Hepatocyte (in vitro differentiated cells): ENCODE measurements at places on chromosomes 4 and X. TPM values are rescaled to one million over a fixed set of nuclear protein-coding genes. Genes with fewer than 3 reads are reported as not detected.

The KLB gene
- 18.2 and 20.3 TPM in 2 replicates for total RNA-seq

DNA sequence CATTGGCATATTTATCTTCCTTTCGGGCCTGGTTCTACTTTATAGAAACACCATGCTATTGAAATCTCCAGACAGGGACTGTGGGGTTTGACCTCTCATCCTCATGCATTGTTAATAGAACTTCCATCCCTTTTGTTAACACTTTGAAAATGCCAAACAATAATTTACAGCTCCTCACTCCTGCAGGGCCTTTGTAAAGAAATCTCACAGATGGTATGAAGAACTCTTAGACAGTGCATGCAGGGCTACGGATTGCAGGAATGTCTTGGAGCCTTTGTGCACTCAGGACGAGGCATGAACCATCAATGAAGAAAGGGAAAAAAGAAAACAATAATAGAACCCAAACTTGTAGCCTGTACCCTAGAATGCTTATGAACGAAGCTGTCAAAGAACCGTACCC lies 92.8 kb upstream of the TMEM47 start:
- no peak for DNase-seq

DNA sequence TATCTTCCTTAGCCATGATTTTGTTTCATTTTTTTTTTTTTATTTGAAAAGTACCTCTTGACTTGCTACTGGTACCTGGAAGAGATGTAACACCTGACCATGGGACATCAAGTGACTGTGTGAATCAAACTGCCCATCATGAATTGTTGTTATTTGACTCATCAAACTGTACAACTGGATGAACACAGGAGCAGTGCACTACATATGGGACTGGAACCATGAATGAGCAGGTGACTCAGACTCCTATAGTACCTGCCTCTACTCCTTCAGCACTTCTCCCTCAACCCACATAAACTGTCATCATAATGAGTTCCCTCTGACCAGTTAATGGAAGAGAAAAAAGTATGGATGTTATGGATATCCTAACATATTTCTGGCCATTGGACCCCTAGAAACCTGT lies 15.9 kb upstream of the UBE2D3 start:
- DNase-seq = no peak

The BCAP31 gene
- 146 and 227 TPM in 2 replicates for total RNA-seq

The CTBP1 gene
- total RNA-seq = 129 and 169 TPM in 2 replicates

GRCh38 chr4:82256718-82257117 lies 117.1 kb downstream of the HNRNPD start:
- no peak for DNase-seq

GRCh38 chr4:39745920-39746319 lies 48.0 kb downstream of the UBE2K start:
- no peak for DNase-seq

DNA sequence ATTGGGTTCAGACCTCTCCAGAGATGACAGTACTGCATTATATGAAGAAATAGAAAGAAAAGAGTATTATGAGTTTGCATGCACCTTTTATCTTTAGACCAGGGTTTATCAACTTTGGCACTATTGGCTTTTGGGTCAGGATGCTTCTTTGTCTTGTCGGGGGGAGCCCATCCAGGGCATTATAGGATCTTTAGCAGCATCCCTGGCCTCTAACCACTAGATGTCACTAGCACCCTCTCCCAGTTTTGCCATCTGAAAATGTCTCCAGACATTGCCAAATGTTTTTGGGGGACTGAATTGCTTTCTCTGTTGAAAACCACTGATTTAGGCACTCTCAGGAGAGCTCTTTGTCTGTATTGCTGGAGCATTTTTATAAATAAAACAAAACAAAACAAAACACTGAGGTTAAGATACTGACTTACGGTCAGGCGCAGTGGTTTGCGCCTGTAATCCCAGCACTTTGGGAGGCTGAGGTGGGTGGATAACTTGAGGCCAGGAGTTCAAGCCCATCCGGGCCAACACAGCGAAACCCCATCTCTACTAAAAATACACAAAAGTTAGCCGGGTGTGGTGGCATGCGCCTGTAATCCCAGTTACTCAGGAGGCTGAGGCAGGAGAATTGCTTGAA lies 23.6 kb downstream of the CA5B start:
- DNase-seq = peak; percentile 53

DNA sequence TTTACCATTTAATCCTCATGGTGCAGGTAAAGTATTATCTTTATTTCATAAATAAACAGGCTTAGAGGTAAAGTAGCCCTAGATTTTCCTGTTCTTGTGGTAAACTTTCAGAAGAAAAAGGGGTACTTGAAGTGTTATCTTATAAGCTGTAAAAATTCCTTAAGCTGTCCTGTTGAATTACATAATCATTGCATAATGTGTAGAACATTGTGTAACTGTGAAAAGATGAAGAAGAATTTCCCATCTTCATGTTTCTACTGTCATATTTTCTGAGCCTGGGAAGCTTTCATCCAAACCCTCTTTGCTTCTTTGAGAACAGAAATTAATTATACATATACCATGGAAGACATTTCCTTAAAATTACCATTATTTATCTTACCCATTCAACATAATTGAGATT lies 90.5 kb downstream of the ELOVL6 start:
- no peak for DNase-seq

DNA sequence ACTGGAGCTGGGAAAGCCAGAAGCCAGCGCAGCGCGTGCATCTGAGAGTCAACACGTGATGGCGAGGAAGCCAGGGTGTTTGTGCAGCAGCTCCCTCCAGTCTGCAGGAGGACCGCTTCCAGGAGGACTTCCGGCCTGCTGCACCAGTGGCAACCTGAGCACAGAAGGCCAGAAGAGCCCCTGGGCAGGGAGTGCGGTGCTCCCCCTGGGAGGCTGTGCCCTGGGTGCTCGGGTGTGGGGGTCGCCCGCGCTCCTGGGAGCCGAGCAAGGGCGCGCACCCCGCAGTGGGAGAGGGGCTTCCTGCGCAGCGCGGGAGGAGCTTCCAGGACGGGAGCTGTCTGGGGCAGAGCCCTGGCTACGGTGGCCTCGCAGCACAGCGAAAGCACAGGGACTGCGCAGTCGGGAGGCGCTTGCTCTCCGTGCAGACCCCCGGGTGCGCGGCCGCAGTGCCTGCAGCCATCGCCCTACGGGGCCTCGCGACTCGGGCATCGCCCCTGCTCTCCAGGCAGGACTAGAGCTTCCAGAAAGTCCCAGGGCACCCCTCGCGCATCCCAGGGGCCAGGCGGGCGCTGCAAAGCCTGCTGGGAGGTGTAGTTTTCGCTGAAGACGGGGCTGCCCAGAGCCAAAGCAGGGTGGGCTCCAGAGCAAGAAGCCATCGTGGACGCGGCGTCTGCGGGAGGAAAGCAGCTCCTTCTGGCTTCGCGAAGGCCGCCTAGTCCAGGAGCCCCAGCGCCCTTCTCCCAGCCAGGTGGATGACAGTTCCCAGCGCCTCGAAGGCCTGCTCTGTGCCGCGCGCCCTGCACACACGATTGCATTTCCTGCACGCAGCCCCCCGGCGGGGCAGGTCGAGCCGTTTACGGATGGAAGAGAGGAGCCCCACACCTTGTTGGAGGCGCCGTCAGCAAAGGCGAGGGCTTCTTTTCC lies 24.1 kb upstream of the WFS1 start:
- peak; percentile 58 for DNase-seq

GRCh38 chr4:168398188-168398587 lies 79.6 kb upstream of the DDX60 start:
- no peak for DNase-seq

DNA sequence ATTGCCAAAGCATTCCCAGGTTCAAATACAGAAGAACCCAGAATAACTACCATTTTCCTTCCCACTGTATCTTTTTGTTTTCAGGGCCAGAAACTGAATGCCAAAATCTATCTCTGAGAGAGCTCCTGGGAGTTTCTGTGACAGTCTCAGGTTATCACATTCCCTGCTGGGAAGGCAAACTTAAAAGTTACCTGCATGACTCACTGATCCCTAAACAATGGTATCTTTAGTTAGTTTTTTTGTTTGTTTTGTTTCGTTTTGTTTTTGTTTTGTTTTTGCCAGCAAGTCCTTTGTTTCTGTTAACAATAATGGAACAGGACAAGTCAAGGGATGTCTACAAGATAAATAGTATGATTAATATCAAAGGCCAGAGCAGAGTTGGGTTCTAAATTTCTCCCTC lies 34.3 kb downstream of the PAPSS1 start:
- DNase-seq = no peak

The RBMX2 gene
- 12.8 and 17.8 TPM in 2 replicates for total RNA-seq

The STARD8 gene
- total RNA-seq = 3.2 and 3.3 TPM in 2 replicates

DNA sequence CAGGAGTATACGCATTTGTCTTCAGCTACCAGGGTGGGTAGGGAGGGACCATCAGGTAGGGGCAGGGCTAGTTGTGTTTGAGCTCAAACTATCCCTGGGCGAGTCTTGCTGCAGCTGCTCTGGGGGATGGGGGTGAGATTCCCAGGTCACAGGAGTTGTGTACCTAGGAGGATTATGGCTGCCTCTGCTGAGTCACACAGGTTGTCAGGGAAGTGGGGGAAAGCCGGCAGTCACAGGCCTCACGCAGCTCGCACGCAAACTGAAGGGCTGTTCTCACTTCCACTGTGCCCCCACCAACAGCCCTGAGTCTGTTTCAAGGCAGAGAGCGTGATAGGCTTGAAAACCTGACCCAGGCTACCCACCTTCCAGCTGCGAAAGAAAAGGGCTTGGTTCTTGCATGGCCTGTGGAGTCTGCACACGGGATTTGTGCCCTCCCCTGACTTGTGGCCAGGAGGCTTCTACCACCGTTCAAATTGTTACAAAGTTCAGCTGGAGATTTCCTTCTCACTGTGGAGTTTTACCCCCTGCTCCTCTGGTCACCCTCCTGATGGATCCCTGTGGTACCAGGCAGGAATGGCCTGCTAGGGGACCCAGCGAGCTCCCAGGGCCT lies 63.8 kb downstream of the ARFIP1 start:
- DNase-seq = peak; percentile 66

DNA sequence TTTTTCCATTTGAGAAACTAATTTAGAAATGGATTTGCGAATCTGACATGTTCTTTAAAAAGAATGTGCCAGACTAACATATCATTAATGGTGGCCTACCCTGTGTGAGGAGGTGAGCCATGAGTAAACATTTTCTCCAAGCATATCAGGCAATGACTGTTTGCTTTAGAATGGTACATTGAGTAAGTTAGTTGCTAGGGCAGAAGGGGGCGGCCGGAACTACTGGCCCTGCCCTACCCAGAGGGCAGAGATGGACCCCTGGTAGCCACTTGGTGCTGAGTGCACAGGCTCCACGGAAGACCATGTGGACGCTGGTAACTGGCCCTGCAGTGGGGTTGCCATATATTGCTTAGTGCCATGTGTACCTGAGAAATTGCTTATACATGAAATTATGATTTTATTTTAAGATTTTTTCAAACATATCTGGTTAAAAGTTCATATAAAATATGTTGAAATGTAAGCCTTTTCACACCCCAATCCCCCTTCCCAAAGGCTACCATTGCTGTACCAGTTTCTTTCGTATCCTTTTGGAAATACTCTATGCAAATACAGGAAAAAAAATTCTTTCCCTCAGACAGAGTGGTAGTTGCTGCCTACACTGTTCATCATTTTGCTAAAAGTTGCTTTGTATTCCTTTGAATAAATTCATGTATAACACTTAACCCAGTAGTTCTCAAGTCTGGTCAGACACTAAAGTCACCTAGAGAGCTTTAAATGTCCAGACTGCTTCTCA lies 8.8 kb downstream of the FNIP2 start:
- DNase-seq = peak; percentile 22

The STAP1 gene
- total RNA-seq = not detected in 2 replicates

The MAGEA4 gene
- not detected in 2 replicates for total RNA-seq

GRCh38 chrX:112083624-112084326 lies 1.2 kb upstream of the TRPC5 start:
- DNase-seq = peak; percentile 7

The DNAAF6 gene
- total RNA-seq = not detected in 2 replicates

The FGFBP2 gene
- total RNA-seq = 5.2 and 7.3 TPM in 2 replicates

The C4orf50 gene
- 0.04 TPM in 1 of 2 replicates, not detected in the other for total RNA-seq

The MYOZ2 gene
- total RNA-seq = 0.10 and 0.16 TPM in 2 replicates
